ENCODE measurements at places on chromosomes 6 and 20.

DNA sequence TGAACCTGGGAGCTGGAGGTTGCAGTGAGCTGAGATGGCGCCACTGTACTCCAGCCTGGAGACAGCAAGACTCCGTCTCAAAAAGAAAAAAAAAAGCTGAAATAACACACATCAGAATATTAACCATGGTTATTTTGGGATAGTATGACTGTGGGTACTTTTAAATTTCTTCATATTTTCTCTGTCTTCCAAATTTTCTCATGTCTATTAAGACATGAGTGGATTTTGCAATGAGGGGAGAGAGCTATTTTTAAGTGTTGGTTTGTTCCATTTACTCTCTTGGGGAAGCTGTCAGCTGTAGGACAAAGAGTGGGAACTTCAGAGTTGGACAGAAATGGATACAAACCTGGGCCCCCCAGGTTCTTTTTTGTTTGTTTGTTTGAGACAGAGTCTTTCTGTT is 10.3 kb downstream of the ADISSP start:
- DNase-seq, result no peak

DNA sequence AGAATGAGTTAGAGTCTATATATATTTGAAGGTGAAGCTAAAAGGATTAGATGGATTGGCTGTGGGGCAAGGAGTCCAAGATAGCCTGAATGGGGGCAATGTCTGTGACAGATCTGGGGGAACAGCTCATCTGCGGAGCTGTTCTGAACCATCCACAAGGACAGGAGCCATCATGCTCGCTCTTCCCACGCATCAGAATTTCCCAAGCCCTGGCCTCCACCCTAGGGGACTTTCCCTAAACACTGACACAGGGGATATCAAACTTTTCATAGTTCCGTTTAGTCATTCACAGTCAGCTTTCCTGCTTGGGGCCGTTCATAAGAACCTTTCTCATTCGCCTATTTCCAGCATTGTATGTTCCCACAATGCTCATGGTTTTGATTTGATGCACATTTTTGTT is 37.6 kb upstream of the CCN6 start:
- DNase-seq, result no peak

- no peak for DNase-seq
These were observed 56.1 kb upstream of the LAMP5 start for GRCh38 chr20:9458138-9458796.

DNA sequence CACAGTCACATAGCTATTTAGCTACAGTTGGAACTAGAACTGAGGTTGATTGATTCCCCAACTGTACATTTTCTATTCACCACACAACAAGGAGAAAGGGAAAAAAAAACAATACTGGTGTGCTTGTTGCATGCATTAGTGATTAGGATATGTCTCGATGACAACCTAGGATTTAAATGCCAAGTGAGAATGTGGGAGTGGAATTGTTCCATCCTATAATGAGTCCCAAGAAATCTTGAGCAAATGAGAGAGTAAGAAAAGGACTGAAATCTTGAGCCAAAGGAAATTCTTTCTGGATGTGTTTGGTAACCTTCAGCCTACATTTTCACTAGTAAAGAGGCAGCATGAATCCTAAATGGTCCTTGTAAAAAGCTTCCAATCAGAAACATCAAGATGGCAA is 232.7 kb downstream of the HIVEP2 start:
- DNase-seq, result no peak

DNA sequence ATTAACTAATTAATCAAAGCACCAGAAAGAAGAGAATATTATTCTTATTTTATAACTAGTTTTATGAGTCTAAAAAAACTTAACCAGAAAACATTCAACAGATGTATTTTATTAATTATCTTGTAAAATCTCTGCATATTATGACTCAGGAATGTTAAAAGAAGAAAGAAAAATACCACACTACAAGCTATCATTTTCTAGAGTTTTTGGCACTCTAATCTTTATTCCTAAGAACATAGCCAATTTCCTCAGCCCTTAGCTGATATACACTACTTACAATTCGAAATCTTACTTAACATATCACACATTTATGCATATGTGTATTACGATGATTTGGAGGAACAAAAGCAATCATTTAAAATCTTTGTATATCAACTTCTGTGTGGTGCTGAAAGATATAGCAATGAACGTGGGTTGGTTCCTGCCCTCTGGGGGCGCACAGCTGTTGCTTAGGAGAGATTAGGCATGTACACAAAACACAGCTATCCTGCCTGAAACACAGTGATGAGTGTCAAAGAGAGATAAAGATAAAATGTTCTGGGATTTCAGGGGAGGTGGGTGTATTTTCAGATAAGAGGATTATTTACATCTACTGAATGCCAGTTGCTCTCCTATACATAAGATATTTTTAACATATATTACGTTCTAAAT is 404.5 kb downstream of the SYNE1 start:
- DNase-seq, result no peak

DNA sequence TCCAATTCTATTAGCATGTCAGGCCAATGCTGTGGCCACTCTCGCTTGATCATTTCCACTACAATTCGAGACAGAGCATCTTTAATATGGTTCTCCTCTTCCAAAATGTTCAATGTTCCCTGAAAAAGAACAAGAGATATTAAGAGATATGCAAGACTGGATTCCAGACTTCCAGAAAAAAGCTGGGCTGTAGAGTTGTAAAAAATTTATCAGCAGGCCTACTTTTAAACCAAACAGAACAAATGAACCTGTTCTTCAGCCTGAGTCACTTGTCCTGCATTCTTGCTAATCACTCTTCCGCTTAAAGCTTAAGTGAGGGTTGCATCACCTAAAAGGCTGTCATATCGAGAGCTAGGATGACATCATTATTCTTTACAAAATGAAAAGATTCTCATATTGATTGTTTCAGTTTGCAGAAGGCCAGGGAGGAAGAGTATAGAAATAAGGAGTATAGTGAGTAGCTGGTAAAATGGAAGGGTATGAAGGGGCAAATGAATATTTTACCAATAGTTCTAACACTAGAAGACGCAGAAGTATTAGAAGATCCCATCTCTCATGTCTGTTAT is 4.9 kb downstream of the XPO5 start:
- DNase-seq, result no peak

DNA sequence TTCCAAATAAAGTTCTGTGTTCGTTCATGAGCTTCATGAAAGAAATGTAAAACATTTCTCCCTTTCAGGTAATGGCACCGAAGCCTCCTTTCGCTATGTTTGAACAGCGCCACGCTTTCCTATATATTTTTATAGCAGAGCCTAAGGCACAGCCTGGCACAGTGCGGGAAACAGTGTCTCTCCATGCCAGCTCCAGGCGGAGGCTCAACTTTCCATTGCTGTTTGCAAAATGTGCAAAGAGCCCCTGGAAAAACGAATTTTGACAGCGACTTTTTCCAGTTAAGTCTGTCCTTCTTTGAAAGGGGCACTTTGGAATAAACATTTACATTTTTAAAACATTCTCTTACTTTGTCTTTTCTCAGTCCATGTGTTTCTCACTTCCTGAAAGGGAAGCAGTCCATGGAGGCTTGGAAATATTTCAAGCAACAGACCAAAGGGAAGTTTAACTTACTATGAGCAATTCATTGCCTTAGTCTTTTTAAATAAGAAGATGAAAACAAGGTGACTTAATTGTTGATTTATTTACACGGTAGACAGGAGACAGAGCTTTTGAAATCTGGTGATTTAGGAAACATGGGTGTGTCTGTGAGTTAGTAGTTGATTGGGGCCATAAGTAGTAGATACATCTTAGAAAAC is 769 bp downstream of the CCN6 start:
- DNase-seq, result no peak

GRCh38 chr20:24501764-24502556 is 32.5 kb downstream of the SYNDIG1 start:
- DNase-seq, result peak; percentile 75

DNA sequence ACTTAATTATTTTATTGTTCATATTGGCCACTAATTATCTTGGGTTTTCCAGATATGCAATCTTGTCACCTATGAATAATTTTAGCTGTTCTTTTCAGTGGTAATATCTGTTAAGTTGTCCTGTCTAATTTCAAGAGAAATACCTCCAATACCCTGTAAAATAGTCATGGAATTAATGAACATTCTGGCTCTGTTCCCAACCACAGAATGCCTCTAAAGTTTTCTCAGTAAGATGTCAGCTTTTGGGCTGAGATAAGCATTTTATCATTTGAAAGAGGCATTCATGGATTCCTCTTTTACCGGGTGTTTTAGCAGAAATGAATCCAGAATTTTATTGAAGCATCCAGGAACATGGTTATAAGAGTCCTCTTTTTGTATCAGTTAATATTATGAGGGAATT is 109.3 kb downstream of the WDR27 start:
- no peak for DNase-seq

- no peak for DNase-seq
These were observed 44.7 kb downstream of the GSTA2 start for GRCh38 chr6:52718550-52718949.

GRCh38 chr20:31669876-31670275 is 32.2 kb downstream of the COX4I2 start:
- no peak for DNase-seq

- DNase-seq, result no peak
These were observed 307.1 kb upstream of the RSPO3 start for GRCh38 chr6:126811321-126811720.

DNA sequence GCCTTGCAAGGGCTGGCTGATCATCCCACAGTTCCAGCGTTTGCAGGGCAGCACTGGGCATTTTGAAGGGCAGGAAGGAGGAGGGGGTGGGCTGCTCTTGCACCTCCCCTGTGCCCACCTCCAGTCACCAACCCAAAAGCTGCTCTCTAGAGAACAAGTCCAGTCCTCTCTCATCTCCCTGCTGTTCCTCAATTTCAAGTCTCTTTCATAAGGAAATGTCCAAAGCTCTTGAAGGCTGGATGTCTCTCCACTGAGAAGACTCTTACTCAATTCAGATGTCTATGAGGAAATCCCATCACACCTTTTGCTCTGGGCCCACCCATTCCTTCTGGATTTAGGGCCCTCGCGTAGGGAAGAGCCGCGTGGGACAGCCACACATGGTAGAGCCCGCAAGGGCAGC is 31.7 kb downstream of the WRNIP1 start:
- DNase-seq, result no peak

DNA sequence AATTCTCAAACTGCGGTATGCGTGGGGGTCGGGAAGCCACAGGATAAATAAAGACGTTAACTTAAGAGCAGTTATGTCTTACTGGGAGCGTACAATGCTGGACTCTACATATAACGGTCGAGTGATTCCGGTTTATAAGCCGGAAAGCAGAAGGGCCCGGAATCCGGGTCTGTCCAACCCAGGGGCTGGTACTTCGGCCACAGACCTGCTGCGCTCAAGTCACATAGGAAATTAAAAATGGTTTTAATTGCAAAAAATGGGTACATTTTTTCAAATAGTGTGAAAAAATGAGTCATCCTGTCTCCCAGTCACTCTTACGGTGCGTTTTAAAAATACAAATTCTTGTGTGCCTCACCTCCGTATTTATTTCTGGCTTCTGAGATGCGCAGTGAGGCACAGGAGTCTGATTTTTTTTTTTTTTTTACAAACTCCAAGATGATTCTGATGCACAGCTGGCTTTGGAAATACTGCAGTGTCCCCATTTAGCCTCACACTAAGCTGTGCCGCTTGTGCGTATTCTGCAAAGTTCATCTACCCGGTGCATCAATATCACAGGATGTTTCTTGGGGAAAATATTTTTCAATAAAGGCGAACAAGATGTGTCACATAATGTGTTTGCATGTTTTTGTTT is 1.0 kb downstream of the PCIF1 start:
- DNase-seq, result no peak

DNA sequence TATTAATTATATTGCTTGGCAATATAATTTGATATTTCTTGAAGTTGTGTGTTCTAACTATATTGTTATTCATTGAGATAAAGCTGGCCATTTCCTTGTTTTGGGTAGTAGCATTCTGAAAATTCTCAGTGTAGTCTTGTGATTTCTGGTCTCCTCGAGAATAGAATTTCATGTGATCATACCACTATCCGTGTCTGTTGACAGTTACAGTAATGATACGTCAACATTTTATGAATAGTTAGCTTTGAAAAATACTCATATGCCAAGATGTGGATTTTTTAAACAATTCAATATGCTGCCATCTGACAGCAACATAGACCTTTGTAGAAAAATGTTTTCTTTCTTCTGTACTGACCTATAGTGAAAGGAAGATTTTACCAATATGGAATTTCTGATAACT is 723.7 kb upstream of the SLC35B3 start:
- DNase-seq, result no peak

DNA sequence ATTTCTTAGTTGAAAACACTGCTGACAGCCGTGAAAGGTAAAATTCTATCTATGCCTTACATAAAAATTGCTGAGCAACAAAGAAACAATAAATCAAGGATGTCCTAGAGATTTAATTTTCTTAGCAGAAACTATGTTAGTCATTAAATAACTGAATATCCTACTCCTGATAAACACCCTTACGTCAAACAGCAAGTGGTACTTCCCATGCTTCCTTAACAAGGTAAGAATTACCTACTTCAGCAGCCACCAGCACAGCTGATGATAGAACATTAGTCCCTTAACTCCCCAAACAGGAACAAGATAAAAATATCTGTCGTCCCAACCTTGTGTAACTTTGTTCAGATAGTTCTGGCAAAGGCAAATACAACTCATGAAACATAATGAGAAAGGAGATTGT is 8.7 kb downstream of the SERPINB6 start:
- no peak for DNase-seq

DNA sequence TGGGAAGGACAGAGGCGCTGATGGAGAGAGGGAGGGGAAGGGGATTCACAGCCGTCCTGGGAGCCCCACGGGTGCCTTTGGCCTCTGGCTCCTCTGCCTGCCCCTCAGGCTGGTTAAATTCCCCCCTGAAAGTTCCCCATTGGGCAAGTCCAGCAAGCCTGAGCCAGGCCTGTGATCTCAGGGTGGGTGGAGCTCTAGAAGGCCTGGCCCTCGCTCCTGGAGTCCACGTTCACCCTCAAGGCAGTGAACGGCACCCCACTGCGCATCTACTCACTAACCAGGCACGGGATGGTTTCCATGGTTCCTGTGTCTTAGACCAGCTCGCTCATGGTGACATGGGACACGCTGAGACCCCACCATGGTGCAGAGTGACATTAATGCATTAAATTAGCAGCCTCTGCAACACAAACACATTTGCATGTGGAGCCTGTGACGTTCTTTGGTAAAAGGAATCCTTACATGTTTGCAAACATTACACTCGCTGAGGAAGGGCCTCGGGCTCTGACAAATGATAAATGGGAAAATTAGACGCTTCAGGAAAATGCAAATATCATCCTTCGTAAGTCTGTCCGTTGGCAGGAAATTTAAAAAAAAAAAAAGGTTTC is 452.7 kb downstream of the PREX1 start:
- no peak for DNase-seq

DNA sequence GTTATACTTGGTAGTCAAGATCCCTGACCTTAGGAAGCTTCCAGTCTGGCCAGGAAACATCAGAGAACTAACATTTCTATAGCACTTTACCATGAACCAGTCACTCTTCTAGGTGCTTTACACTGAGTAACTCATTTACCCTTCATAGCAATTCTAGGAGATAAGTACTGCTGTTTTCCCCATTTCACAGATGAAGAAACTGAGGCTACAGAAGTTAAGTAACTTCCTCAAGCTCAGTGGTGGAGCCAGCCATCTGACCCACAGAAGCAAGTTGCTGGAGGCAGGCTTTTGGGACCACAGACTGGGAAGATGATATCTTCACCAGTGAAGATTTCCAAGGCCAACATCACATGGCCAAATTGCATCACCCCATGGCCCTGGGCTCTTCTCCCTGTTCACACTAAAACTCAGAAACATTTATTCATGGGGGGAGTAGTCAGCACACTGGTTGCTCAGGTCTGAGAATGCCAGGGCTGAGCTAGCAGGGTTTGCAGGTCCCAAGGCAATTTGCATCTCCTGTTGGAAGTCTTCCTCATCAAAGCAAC is 70.3 kb downstream of the UNC5CL start:
- DNase-seq, result no peak

Data from caudate nucleus (tissue), 63 donors.